ENCODE measurements at places on chromosomes 2 and 18.

DNA sequence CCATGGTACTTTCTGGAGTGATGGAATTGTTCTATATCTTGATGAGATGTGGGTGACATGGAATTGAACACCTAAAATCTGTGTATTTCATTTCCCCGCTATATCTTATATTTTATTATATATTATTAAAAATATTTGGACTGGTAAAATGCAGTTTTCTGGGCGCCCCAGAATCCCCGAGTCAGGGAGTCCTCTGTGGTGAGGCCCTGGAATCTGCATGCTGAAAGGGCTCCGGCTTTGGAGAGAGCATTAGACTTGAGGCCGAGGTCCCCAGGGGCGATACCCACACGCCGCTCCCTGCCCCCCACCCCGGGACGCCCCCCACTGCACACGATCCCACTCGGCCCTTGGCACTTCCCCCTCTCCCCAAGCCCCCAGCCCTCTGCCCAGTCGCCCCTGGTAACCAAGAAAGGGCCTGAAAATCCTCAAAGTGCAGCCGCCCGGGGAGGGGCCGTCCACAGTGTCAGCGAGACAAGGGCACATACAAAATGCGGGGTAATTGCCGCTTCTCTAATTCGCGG lies 126.0 kb downstream of the ZFP36L2 start:
- DNase-seq = no peak

- no peak for DNase-seq
Measured at GRCh38 chr2:171316220-171316619, 117.6 kb downstream of the METTL8 start.

- no peak for DNase-seq
Measured at GRCh38 chr2:236051806-236052205, 116.4 kb downstream of the GBX2 start.

- no peak for DNase-seq
Measured at GRCh38 chr2:96837575-96837974, 6.2 kb downstream of the ANKRD23 start.

- no peak for DNase-seq
Measured at GRCh38 chr18:30748541-30748940, 294.0 kb downstream of the DSC3 start.

- no peak for DNase-seq
Measured at GRCh38 chr2:171811245-171811628, 82.8 kb downstream of the SLC25A12 start.

- DNase-seq = no peak
Measured at GRCh38 chr2:3151153-3151918, 226.3 kb downstream of the EIPR1 start.

DNA sequence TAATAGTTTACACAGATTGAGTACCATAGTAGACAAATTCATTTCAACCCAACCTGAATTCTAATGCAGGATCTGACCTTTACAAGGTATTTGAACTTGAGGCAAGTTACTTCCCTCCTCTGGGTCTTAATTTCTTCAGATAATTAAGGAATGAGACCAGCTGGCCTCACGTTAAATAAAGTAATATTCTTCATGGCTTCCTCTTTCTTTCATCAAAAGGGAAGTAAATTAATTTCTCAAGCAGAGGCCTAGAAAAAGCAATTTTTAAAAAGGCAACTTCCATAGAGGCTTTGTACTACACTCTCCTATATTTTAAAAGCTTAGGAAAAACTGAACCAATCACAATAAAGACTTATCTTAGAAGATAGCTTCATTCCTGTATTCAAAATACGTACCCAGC lies 109.2 kb downstream of the EXOC6B start:
- DNase-seq = no peak

GRCh38 chr2:105849431-105850179 lies 104.9 kb downstream of the NCK2 start:
- DNase-seq = no peak

- no peak for DNase-seq
Measured at GRCh38 chr2:186980787-186981550, 132.0 kb upstream of the ZSWIM2 start.

DNA sequence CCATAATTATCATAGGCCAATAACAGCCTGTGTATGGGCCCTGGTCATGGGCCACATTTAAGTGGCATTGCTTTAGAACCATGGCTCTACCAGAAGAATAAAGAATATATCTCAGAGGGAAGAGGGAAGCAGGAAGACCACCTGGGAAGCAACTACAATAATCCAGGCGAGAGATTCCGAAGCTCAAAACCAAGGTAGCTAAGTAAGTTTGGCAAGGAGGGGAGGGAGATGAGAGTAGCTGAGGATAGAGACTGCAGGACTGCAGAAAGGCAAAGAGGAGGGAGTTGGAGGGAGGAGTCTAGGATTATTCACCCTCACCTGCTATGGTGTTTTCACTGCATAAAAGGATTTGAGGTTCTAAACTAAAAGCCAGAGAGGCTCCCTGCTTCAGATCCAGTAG lies 293.5 kb downstream of the SETBP1 start:
- no peak for DNase-seq

- DNase-seq = no peak
Measured at GRCh38 chr2:7237466-7237865, 320.3 kb downstream of the RNF144A start.

DNA sequence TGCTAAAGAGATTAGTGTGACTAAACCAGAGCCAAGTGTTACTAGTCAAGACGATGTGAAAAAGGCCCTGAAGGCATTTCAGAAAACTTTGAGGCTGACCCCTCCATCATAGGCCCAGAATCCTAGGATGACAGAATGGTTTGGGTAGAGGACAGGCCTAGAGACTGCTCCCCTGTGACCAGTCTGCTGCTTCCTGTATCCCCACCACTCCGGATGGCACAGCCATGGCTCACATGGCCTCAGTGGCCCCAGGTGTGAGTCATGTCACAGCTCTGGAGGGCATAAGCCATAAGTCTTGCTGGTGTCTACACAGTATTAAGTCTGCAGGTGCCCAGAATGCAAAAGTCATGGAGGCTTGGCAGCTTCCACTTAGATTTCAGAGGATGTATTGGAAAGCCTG lies 12.4 kb upstream of the STAT1 start:
- DNase-seq = no peak

DNA sequence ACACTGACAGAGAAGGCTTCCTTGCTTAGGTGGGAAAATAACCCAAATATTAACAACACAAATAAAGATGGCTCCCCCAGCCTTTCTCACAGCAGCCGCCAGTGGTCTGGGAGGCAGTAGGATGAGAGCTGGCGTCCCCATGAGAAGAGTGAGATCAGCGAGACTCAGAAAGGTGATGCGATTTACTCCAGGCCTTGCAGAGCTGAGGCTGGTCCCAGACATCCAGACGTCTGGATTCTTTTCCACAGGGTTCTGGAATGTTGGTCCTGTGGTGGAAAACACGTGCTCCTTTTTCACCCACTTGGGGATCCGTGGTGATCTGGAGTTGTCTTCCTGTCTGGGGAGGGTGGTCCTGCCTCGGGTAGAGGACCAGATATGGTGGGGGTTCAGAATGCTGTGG lies 190.6 kb downstream of the CTIF start:
- no peak for DNase-seq

- DNase-seq = no peak
Measured at GRCh38 chr2:100214265-100214971, 72.0 kb upstream of the AFF3 start.

DNA sequence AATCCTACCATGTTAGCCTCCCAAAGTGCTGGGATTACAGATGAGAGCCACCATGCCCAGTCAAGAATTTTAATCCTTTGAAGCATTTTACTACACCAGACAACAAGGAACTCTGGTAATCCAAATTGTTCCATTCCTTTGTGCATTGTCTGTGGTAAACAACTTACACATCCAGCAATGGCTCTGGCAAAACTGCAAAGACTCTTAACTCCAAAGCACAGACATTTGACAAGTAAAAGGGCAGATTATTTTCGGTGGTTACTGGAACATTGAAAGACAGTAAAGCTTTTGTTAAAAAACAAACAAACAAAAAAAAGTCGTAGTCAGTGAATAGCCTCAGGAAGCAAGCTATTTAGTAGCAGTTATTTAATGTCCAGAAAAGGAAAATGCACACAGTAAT lies 33.2 kb upstream of the RMND5A start:
- no peak for DNase-seq

GRCh38 chr2:33589444-33589843 lies 9.7 kb downstream of the FAM98A start:
- DNase-seq = no peak

GRCh38 chr18:46028536-46028891 lies 43.5 kb downstream of the PSTPIP2 start:
- DNase-seq = no peak

GRCh38 chr18:39453882-39454281 lies 1888.3 kb upstream of the CELF4 start:
- DNase-seq = no peak

DNA sequence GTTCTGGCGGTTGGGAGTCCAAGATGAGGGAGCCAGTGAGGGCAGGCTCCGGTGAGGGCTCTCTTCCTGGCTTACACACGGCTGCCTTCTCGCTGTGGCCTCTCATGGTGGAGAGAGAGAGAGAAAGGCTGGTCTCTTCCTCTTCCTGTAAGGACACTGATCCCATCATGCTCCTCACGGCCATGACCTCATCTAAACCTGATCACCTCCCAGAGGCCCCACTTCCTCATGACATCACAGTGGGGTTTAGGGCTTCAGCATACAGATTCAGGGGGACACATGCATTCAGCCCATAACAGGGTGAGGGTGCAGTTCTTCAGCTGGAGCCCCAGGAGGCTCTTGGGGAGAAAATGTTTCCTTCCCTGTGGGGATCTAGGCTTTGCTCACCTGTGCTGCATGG lies 29.2 kb downstream of the AGAP1 start:
- DNase-seq = no peak

- no peak for DNase-seq
Measured at GRCh38 chr18:45727068-45727467, 3.1 kb downstream of the SLC14A1 start.

DNA sequence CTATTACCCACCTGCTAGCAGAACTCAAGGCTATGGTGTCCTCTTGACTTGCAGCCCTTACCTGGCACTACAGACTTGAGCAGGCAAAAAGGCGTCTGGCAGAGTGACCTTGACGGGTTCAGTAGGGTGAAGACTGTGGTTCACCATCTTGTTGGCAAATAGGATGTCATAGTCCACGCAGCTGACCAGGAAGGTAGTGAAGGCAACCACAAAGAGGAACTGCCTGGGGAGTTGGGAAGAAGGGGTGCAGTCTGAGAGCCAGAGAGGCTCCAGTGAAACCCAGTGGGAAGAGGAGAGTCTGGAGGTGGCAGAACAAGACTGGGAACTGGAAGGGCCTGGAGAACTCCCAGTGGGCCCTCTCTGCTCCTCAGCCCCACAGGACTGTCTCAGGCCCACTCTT lies 4.1 kb downstream of the ATG9A start:
- DNase-seq = no peak

- DNase-seq = no peak
Measured at GRCh38 chr2:210577263-210578071, 21.1 kb downstream of the CPS1 start.

DNA sequence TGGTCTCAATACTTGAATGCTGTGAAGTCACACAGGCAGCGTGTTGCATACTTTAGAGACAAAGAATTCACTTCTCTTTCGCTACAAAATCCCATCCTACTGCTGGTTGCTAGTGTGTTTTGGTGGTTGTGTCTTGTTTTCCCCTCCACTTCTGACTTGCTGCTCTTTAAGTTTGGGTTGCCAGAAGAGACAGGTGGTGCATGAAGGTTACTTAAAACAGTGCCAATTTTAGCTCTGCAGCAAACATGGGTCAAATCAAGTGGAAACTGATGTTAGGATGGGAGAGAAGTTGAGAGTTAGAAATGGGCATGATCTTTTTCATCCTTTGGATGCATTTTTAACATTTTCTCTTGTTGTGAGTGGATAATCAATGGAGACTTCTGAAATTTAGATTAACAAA lies 136.2 kb upstream of the KCNH7 start:
- no peak for DNase-seq

Data from thoracic aorta (tissue), 2 donors.